Caki2 (cell line): ENCODE measurements at places on chromosomes 4 and X. TPM values are rescaled to one million over a fixed set of nuclear protein-coding genes. Genes with fewer than 3 reads are reported as not detected.

CT83 gene
- total RNA-seq = not detected in 2 replicates

- DNase-seq = peak; percentile 10
These were observed 137.7 kb downstream of the ARX start for GRCh38 chrX:24877854-24878650.

DNA sequence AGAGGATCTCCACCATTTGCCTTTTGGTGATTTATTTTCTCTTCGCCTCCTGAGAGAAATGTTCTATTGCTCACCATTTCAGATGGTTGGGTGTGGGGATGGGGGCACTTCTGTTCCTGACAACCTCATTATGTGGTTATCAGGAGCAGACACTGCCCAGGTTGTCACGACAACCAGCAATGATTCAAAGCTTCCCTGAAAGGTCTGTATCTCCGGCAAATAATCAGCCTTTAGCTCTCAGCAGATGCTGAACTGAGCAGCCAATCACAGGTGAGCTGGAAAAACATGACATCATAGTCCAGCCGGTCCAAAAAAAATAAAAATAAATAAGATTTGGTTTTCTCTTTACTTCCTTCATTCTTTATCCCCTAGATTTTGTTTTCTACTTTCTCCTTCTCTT, 5.5 kb upstream of the PAK3 start:
- no peak for DNase-seq

DNA sequence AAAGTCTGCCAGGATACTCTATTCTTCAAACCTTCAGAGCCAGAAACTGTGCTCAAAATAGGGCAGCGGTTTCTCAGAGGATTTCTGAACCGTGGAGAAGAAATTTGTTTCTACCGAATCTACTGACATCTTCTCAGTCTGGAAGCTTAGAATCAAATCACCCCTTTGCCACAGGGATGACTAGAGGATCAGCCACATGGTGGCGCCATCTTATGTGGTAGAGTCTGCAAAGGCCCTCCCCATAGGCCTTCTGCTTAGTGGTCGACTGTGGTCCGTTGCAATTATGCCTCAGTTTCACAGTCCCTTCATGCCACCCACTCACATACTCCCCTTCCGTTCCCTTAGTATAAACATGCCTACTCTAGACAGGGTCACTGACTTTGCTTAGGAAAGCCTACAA, 680.7 kb upstream of the SPANXN1 start:
- no peak for DNase-seq

GRCh38 chr4:2948895-2949781, 14.1 kb downstream of the NOP14 start:
- no peak for DNase-seq

GRCh38 chr4:4504783-4505182, 37.1 kb downstream of the STX18 start:
- DNase-seq = no peak

DNA sequence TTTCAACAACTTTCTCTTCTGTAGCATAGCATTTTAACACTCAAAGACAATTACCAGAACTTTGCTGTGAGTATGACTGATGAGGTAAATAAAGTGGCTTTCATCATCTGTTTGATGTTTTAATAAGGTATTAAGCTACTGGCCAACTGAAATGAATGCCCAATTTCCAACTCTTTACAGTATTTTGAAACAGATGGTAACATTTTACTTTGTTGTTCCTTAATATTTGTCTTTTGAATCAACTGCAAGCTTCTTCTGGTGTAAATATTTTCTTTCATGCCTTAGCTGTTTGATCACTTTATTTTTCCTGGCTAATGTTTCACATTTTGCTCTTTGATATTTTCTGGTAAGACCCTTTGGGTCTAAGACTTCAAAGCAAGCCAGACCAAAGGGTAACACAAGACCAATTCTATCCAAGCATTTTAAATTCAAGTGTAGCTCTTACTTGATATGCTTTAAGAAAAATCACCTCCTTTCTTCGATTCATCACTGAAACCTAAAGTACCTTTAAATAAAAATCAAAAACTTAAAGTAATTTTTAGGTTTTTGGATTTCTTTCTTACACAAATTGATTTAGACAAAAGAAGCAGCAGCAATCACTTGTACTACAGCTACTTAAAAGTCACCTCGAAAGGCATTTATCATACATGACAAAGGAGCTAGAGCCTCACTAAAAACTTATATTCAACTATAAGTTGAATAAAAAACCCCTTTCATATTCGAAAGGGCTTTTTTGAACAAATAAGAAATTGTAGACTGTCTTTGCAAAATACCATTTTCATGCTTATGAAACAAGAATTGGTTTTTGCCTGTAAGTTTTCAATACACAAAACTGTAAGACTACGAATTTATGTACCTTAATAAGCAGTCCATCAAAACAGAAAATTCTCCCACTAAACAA, 57.6 kb downstream of the TBCK start:
- no peak for DNase-seq

DNA sequence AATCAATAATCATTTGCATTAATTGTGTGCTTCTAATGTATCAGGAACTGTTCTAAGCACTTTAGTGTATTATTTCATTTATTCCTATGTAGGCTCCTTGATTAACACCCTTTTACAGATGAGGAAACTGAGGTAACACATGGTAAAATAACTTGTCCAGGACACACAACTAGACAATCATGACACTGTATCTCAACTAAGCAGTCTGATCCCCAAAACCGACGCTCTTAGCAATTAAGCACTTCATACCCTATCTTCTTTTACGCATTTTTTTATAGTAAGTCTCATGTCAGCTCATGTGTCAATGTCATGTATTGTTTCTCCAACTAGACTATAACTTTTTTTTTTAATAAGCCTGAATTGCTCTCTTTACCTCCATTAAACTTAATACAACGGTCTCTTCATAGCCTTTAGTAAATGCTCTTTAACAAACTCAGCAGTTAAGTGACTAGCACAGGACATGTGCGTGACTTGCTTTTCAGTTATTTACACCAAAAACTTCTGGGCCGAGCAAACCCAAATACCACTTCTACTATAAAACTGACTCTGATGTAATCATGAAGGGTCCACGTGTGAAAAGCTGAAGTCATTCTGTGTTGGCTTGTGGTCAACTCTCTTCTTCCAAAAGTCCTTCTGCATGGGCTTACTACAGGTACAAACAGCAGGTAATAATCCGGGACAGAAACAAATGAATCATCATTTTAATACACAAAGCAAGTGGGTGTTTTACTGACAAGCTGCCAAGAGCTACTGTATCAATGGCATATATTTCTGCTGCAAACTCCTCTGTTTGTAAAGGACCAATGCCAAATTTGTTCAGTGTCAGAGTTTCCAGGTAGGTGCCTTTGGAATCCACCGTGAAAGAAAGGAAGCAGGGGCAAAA, 7.9 kb upstream of the AMBN start:
- peak; percentile 68 for DNase-seq

DNA sequence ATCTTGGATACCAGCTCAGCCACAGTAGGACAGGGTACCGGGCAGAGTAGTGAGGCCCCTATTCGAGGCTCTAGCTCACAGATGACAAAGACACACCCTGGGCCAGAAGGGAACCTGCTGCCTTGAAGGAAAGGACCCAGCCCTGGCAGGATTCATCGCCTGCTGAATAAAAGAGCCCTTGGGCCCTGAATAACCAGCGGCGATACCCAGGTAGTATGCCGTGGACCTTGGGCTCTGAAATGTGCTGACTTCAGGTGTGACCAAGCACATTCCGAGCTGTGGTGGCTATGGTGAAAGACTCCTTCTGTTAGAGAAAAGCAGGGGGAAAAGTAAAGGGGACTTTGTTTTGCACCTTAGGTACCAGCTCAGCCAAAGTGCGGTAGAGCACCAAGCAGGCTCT, 14.6 kb downstream of the MED14 start:
- no peak for DNase-seq

GAGE13 gene
- total RNA-seq = not detected in 2 replicates

- DNase-seq = no peak
These were observed 4.6 kb downstream of the SASH3 start for GRCh38 chrX:129784371-129784770.

DNA sequence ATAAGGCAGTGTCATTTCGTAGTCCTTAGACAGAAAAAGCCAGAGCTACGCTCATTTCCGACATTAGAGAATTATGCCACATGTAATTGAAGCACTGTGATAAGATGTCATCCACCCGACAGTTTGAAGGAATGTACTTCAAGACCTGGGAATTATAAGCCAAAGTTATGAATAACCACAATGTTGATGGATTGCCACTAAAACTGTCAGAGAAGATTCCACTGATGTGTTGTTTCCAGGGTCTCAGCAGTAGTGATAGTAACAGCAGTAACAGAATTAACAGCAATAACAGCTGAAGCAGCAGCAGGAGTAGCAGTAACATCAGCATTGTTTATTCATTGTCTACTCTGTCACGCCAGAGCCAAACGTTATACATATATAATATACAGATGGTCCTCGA, 24.7 kb downstream of the RAB33A start:
- no peak for DNase-seq

- DNase-seq = peak; percentile 41
These were observed 132.5 kb downstream of the ARHGAP6 start for GRCh38 chrX:11533199-11533651.

DNA sequence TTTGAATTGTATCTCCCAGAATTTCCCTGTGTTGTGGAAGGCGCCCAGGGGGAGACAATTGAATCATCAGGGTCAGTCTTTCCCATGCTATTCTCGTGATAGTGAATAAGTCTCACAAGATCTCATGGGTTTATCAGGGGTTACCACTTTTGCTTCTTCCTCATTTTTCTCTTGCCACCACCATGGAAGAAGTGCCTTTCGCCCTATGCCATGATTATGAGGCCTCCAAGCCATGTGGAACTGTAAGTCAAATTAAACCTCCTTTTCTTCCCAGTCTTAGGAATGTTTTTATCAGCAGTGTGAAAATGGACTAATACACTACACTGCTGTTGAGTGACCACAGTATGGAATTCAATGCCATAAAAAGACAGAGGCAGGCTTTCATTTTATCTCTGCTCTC, 12.2 kb downstream of the CENPC start:
- DNase-seq = no peak

DNA sequence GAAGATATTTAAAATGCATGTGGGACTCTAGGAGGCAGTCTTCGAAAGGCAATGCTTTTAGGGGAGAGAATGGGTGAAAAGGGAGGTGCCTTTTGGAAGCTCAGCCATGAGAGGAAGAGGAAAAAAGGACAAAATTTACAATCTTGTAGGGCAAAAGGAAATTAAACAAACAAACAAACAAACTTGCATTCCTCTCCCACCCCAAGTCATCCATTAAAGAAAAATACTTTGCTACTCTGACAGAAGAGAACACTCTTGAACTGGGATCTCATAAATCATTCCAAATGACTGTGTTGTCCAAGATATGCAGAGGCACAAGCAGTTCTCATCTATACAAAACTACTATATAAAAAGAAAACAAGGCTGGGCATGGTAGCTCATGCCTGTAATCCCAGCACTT, 46.7 kb downstream of the HELQ start:
- DNase-seq = no peak

GRCh38 chrX:150696331-150696730, 3.1 kb downstream of the MTMR1 start:
- DNase-seq = no peak

- no peak for DNase-seq
These were observed 4.6 kb upstream of the TIFA start for GRCh38 chr4:112290341-112290740.
